ENCODE measurements at places on chromosomes 12 and 14.

DNA sequence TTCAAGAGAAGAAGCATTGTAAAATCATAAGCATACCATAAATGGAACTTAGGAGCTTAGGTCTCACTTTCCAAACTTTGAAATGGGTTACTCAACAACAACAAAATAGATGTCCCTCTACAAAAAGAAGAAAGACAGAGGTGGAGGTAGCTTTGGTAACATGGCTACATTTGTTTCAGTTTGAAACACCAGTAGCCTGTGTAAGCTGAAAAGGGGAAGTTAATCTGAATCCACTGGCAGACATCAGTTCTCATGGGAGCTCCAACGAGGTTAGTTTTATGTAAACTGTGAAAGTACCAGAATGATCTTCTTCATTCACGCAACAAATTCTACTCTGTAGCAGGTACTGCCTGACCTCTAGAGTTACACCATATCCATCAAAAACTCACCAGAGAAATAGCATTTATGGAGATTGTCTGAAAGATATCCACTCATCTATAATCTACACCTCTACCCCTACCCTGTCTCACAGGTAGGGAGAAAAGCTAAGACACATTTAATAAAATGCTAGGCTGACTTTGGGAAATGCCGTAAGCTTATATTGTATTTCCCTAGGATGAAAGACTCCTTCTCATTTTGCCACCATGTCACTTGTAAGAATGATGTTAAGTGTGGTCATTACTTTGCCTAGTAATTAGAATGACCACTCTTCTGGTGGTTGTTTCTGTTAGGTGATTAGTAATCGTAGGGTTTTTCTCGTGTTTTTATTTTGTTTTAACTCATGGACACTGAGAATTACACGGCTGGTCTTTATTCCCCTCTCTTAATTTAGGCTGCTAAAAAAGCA is 224.1 kb downstream of the ASCL1 start:
- no peak for DNase-seq

DNA sequence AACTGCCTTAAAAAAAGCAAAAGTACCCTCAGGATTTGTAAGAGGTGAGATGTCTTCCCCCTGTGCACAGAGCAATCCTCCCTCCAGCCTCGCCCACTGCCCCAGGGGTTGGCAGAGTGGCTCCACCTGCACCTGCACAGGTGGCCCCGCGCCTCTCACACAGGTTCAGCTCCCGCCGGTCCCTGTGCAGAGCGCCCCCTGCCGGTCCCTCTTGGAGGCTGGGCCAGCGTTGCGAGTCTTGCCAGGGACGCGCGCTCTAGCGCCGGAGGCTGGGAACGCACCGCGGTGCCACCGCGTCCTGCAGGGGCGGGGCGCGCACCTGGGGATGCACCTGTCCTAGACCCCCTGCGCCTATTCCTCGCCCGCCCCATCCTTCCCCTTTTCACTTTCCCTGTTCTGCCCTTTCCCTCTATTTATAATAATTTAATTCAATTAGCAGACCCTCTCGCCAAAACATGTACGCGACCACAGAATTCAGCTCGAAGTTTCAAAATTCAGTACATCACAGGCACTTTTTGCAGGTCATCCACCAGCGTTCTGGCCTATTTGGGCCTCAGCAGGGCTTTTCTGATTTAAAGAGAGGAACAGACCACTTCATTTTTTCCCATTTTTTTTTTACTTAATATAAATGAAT is 618.6 kb downstream of the AACS start:
- DNase-seq: no peak

DNA sequence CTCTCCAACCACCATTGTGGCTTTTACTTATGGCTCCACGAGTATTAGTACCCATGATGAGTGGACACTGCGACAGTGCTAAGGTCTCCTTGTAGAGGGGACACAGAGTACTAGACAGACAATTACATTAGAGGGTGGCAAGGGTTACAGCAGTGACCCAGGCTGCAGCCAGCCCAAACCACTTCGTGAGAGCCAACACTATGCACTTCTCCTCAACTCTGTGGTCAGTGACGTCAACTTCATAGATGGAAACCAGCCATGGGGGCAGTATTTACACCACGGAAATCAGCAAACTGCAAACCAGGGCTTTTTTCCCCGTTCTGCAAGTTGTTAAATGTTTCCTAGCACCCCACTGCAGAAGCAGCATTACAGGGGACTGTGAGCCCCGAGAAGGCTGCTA is 61.6 kb upstream of the ZFP36L1 start:
- no peak for DNase-seq

DNA sequence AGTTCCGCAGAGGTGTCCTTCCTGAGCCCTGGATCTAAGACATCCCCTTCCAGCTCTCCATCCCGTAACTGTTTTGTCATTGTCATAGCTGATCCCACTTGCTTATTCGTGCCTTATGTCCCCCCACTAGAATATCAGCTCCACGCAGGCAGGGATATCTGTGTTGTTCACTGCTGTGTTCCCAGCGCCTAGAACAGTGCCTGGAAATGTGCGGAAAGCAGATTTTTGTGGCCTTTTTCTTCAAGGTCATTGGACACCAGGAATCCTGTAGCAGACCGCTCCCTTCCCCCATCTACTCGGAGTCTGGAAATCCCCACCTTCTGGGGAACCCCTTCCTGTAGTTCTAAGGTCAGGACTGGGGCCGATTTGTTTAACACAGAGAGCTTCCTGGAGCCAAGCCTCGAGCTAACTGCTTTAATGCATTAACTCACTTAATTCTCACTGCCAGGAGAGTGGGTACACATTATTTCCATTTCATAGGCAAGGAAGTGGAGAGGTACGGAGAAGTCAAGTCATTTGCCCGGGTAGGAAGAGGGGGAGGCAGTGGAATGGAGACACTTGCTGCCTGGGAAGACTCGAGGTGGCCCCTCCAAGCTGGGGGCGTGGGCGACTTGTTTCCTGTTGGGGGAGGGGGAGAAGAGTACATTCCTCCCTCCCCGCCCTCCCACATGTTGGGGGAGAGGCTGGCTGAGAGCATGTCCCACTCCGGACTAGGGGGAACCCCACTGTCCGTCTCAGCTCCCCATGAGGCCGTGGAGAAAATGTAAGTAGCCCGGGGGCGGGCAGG is 1.2 kb upstream of the SH2B3 start:
- peak; percentile 62 for DNase-seq

- DNase-seq: no peak
Observed at GRCh38 chr12:55647027-55647426, 10.3 kb downstream of the OR10P1 start.

DNA sequence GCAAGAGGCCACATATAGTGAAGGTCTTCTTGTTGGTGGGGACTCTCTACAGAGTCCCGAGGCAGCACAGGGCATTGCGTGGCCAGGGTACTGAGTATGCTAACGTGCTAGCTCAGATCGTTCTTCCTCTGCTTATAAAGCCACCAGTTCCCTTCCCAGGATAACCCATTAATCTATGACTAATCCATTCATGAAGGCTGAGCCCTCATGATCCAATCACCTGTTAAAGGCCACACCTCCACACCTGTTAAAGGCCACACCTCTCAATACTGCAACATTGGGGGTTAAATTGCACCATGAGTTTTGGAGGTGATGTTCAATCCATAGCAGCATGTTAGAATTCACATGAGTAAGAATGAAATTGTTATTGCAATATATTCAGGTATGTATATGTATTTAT is 12.8 kb upstream of the YARS2 start:
- DNase-seq: no peak

DNA sequence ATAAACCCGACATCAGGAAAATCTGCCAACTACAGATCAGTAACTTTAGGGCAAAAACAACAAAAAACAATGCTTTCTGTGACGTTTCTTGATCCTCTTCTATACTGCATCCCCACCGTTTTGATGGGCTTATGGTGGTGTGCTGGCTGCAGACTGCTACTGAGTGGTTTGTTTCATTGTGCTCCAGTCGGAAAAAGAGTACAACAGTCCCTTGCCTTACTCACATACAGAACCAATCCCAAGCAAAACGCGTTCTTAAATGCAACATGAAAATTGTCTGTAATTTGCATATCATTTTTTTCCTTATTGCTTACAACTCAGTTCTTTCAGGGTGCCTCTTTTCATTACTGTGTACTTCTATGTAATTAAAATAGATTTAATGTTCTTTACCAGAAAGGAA is 2.3 kb downstream of the ETV6 start:
- DNase-seq: no peak

DNA sequence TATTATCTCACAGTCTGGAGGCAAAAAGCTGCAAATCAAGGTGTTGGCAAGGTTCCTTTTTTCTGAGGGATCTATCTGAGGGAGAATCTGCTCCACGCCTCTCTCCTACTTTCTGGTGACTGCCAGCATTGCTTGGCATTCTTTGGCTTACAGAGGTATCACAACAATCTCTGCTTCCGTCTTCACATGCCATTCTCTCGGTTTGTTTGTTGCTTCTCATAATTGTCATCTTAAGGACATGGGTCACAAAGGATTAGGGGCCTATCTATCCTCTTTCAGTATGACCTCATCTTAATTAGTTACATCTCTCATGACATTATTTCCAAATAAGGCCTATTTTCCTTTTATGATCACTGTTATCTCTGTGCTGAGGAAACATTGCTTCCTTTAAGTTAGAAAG is 345.0 kb downstream of the FOXG1 start:
- DNase-seq: no peak

GRCh38 chr12:109264943-109265650 is 44.0 kb downstream of the FOXN4 start:
- DNase-seq: no peak

DNA sequence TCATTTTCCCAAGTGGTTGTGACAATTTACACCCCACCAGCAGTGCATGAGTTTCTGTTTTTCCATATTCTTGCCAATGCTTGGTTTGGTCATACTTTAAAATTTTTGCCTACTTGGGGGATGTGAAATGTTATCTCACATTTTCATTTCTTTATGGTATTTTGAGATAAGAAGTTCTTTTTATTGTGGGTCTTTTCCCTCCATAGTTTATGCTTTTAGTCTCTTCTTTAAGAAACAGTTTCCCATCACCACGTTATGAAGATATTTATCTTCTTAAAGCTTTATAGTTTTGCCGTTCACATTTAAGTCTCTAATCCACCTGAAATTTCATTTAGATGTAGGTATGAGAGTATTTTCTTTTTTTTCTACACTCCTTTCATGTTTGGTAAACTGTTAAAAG is 95.7 kb downstream of the PPM1A start:
- no peak for DNase-seq

DNA sequence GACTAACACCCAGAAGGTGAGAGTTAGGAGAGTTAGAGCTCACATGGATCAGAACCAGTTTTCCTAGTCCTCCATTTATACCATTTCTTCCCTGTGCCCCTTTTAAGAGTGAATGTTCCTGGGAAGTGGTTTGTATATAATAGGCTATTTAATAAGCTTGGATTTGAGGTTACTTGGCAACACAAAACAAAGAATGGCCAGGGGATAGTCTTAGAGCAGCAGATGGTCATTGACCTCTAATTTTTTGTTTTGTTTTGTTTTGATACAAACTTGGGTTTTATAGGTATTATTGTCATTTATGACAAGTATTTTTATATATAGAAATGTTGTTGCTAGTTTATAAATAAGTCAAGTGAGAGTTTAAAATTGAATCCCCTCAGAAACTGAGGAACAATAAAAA is 35.8 kb downstream of the VEZT start:
- DNase-seq: no peak

GRCh38 chr14:104477666-104478380 is 101.7 kb upstream of the C14orf180 start:
- no peak for DNase-seq

DNA sequence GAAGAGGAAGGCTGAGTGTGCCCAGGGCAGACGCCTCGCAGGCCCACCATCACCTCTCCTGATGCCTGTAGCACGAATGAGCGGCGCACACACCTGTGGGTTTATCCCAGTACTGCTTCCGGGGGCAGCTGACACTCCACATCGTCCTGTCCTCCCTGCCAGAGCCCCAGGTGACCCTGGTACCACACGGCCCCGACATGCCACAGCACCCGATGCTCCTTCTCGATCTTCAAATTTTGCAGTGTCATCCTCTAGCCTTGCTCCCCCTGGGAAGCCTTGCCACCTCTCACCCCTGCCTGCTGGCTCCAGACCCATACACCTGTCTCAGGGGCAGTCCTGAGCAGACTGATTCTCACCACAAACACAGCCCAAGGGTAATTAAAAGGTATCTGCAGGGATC is 40.6 kb downstream of the ANO2 start:
- no peak for DNase-seq

DNA sequence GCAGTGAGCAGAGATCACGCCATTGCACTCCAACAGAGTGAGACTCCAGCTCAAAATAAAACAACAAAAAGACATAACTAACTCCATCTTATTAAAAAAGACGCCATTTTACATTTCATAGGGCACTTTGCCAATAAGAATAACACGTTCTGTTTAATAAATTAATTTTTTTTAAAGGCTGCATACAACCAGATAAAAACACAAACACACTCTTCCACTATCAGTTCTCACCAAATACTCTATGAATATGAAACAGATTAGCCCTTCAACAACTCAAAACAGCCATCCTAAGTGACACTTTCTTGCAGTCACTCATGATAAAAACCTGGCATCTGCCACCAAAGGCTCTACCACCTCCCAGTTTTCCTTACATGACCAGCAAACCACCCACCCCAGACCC is 16.1 kb downstream of the AICDA start:
- no peak for DNase-seq

DNA sequence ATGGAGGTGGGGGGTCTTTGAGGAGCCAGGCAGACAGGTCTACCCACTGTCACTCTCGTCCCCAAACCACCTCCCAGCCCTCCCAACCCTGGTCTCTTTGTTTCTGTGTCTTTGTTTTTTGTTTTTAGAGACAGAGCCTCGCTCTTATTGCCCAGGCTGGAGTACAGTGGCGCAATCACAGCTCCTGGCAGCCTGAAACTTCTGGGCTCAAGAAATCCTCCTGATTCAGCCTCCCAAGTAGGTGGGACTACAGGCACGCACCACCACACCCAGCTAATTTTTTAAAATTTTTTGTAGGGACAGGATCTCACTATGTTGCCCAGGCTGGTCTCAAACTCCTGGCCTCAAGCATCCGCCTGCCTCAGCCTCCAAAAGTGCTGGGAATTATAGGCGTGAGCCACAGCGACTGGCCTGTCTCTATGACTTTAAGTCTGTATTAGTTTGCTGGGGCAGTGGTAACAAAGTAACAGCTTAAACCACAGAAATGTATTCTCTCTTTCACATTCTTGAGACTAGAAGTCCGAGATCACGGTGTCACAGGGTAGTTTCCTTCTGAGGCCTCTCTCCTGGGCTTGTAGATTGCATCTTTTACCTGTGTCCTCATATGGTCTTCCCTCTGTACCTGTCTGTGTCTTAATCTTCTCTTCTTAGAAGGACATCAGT is 26.1 kb downstream of the DTX1 start:
- DNase-seq: no peak

DNA sequence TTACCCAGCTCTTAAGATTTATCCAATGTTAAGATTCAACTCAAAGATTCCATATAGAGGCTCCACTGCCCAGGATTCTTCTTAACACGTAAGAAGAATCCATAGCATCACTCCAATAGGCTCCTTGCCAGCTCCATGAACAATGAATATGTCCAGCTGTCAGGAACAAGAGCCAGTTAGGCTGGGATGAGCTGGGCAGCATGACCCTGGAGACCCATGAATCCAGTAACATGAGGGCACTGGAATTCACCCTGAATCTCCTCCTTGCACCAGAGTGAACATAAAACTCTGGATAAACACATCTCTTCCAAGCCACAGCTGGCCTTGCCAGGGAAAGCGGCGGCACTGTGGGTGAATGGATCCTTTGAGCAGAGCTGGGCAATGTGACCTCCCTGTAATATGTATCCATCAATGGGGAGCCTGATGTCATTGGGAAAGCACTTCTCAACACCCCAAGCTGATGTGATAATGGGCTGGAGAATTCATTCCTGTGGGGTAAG is 24.4 kb upstream of the TC2N start:
- no peak for DNase-seq

GRCh38 chr12:132147423-132148367 is 3.4 kb downstream of the NOC4L start:
- DNase-seq: no peak

Data from activated CD4-positive, alpha-beta T cell treated with anti-CD3 and anti-CD28 coated beads for 1 hour (primary cell).